ENCODE measurements at places on chromosomes 1 and 21.
A peak's percentile ranks its signal among the peaks of the same experiment; 100 is the strongest.

DNA sequence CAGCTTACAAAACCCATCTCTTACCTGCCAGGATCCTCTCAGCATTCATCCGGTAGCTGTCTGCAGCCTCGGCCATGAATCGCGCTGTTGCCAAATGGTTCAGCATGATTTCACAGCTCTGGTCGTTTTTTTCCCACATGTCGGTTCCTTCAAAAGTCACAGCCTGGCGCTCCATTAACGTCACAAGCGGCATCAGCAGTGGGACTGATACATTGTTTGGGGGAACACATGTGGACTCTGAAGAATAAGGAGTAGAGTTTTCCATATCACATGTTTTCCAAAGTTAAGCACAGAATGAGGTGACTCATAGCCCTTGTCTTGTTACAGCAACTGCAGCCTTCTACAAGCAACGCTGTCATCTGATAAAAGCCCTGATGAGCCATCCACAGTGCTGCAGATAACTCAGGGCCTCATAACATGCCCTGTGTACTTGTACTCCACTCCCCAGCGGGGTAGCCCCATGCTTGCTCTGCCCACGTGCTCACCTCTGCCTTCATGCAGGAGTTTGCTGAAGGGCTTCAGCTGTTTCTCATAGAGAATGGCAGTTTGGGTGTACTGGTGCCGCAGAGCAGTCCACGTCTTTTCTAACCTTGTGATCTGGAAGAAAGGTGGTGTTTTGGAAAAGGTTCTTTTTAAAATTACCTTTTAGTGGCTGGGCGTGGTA is 114.2 kb downstream of the BCAR3 start:
- no peak for DNase-seq

- DNase-seq, result no peak
Measured at GRCh38 chr1:62426237-62426636, 10.6 kb upstream of the USP1 start.

- no peak for DNase-seq
Measured at GRCh38 chr1:65844296-65844695, 51.6 kb downstream of the PDE4B start.

- DNase-seq, result no peak
Measured at GRCh38 chr1:47940326-47940725, 56.9 kb downstream of the TRABD2B start.

GRCh38 chr1:208767816-208768215 is 523.6 kb upstream of the PLXNA2 start:
- no peak for DNase-seq

- no peak for DNase-seq
Measured at GRCh38 chr1:25702101-25702775, 85.6 kb downstream of the MAN1C1 start.

GRCh38 chr1:210743038-210743437 is 390.9 kb downstream of the KCNH1 start:
- DNase-seq, result no peak

DNA sequence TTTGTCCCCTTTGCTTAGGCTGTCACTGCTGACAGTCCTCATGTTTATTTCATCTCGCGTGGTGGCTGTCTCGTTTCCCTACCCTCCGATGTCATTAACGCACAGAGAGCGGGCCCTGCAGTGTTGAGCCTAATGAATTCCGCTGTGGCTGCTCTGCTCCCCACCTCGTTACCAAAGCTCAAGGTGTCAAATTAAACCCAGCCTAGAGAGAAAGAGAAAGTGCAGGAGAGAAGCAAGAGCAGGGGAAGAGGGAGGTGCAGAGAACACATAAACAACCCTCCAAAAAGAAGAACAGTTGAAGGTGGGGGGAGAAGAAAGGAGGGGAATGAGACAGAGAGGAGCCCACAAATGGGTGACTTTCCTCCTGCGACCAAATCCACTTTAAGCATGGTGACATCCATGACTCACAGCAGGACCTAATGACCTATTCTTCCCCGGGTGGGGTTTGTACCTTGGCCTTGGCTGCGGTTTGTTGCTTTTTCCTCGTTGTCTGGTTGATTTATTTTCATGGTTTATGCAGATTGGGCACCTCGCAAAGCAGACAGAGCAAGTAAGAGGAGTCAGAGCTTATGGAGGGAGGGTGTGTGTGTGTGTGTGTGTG is 92.5 kb downstream of the PBX1 start:
- DNase-seq, result peak; percentile 7

GRCh38 chr1:92759361-92759760 is 25.5 kb downstream of the EVI5 start:
- DNase-seq, result no peak

DNA sequence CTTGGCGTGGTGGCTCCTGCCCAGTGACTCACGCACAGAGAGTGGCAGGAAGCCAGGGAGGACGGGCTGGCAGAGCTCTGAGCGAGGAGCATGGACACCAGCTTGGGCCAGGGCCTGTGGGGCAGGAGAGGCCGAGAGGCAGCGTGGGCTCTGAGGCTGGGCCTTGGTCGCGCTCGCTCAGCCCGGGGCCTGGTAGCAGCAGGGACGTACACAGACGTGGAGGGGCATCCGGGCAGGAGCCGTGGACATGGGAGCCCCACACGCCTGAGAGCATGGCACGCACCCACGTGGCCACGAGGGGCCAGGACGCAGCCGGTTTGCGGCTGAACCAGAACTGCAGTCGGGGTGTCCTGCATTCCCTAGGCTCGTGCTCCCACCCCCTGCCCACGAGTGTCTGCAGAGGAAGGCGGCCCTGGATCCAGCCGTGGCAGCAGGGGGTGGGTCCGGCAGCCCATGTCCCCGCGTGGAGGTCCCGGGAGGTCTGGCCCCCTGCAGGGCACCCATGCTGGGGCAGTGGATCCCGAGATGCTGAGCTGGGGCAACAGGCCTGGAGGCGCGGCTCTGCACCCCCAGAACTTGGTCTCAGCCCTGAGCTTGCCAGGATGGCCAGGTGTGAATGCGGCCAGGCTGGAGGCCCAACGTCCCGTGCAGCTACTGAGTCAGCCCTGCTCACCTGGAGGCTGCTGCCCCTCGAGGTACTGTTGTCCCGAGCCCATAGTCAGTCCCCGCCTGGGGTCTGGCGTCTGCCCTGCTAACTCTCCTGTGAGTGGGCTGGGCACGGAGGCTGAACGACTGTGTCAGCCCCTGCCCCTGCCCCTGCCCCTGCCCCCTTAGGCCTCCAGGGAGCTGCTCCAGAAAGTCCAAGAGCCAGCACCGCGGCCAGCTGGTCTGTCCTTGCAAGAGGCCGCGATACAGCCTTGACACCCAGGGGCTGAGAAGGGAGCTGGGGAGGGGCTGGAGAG is 61.6 kb downstream of the SLX9 start:
- no peak for DNase-seq

DNA sequence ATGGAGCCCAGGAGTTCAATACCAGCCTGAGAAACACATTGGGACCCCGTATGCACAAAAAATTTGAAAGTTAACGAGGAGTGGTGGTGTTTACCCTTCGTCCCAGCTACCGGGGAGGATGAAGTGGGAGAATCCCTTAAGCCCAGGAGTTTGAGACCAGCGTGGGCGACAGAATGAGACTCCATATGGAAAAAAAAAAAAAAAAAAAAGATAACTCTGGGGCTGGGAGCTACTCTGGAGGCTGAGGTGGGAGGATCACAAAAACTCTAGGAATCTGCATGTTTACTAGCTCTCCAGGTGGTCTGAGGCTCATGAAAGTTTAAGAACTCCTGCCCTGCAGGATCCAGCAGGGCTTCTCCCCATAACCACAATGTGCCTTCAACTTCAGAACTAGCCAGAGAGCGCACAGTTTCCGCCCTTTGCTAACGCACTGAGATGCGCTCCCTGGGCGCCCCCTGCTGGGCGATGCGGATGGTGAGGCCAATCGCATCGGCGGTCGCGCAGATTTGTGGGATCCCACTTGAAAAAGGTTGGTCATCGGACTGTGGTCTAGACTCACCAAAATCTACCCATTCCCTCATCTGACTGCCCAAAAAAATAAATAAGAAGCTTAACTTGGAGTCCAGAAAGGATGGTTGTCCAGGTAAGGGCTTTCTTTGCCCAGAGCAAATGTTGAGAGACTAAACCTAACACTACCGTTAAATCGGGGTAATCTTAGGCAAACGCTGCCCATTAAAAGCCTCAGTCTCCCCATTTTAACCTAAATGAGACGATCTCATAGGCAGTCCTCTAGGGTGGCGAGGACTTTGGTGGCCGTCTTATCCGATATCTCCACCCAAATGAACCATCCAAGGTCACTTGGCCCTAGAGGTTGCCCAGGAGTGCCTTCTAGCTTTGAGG is 8.8 kb downstream of the ZNF683 start:
- peak; percentile 94 for DNase-seq

GRCh38 chr1:235075048-235075776 is 53.4 kb downstream of the TOMM20 start:
- DNase-seq, result peak; percentile 86

GRCh38 chr1:223106856-223107255 is 36.2 kb downstream of the TLR5 start:
- no peak for DNase-seq

DNA sequence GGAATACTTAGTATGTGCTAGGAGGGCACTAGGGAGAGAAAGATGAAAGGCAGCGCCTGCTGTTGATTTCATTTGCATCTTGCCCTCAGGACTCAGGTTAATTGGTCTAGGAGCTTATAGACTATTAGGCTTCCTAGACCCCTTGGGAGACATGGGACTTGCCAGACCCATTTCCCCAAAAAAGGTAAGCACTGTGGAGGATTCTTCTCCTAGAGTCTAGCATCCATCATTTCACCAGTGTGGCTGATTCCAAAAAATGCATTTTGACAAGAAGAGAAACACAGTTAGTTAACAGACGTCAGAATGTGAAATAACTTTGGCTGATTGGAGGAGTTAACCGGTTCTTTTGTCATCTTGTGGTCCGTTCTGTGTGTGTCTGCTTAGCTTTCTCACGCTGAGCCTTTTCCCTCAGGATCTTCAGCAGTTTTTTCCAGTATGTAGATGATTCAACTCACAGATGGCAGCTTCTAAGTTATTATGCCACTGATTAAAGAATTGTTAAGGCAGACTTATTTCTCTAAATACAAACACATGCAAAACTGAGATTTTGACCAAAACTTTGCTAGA is 108.8 kb downstream of the KIF26B start:
- DNase-seq, result no peak

GRCh38 chr1:3596663-3597598 is 14.4 kb downstream of the MEGF6 start:
- no peak for DNase-seq

DNA sequence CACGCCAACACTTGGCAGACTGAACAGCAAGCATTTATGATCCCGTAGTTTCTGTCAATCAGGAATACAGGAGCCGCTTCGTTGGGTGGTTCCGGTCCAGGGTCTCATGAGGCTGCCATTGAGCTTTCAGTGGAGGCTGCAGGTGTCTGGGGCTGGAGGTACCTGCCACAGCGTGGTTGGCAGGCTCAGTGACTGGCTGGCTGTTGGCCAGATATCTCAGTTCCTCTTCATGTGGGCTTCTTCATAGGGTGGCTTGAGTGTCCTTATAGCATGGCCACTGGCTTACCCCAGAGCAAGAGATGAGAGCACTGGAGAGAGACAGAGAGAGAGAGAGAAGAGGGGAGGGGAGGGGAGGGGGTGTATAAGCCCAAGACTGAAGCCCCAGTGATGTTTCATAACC is 29.3 kb downstream of the PIK3CD start:
- DNase-seq, result no peak

DNA sequence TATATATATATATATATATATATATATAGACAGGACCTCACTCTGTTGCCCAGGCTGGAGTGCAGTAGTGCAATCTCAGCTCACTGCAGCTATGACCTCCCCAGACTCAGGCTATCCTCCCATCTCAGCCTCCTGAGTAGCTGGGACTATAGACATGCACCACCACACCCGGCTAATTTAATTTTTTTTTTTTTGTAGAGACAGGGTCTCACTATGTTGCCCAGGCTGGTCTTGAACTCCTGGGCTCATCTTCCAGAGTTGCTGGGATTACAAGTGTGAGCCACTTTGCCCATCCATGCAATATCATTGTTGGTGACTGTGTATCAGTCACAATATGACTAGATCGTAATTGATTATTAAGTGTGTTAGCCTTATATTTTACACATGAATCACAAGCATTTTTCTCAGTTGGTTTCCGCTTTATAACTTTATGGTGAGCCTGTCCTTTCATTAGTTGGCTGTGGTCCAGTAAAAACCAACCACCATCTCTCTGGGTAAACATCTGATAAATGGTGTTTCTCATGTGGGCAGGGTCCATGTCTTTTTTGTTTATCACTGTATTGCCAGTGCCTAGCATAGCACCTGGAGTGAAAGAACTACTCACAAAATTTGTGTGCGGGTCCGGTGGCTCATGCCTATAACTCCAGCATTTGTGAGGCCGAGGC is 63.6 kb downstream of the MYOM3 start:
- no peak for DNase-seq

DNA sequence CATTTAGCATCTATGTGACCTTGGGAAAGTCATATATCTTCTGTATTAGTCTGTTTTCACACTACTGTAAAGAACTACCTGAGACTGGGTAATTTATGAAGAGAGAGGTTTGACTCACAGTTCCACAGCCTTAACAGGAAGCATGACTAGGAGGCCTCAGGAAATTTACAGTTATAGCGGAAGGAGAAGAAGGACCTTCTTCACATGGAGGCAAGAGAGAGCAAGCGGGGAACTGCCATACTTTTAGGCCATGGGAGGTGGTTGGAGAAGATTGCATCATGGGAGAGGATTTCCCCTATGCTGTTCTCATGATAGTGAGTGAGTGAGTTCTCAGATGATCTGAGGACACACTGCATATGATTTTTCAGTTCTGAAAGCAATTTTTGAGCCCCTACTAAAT is 87.9 kb downstream of the CLEC20A start:
- DNase-seq, result no peak

GRCh38 chr1:44590475-44590874 is 83.8 kb downstream of the TMEM53 start:
- no peak for DNase-seq

DNA sequence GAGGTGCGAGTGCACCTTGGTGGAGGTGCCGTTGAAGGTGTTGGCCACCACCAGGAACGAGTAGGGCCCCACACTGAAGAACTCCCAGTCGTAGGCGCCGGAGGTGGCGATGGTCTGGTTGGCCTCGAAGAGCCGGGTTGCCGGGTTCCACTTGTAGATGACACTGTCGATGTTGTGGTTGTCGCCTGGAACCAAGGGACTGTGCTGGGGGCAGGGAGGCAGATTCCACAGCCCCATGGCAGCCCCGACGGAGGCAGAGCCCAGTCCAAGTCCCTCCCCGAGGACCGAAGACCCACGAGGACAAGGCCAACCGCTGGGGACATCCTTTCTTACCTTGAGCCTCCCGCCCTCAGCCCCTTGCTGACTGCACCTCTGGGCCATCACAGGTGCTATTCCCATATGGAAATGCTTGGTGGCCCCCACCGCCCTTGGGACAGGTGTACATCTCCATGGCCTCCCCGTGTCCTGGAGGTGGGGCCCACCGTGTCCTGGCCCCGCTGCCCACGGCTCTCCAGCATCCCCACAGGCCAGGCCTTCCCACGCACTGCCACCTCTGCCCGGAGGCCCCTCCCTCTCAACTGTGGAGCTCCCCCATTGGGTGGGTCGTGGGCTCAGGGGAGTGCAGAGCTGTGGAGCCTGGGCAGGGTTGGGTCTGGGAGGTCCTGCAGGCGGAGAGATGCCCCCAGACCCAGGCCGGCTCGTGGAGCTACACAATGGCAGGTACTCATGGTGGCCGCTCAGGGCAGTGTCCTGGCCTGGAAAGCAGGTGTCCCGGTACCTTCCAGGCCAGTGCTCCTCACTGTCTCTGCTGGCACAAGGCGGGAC is 17.9 kb downstream of the KRTAP10-1 start:
- no peak for DNase-seq
